ENCODE measurements at places on chromosomes 1 and 21.

GRCh38 chr1:90291431-90292216 lies 296.7 kb downstream of the ZNF326 start:
- DNase-seq = no peak

DNA sequence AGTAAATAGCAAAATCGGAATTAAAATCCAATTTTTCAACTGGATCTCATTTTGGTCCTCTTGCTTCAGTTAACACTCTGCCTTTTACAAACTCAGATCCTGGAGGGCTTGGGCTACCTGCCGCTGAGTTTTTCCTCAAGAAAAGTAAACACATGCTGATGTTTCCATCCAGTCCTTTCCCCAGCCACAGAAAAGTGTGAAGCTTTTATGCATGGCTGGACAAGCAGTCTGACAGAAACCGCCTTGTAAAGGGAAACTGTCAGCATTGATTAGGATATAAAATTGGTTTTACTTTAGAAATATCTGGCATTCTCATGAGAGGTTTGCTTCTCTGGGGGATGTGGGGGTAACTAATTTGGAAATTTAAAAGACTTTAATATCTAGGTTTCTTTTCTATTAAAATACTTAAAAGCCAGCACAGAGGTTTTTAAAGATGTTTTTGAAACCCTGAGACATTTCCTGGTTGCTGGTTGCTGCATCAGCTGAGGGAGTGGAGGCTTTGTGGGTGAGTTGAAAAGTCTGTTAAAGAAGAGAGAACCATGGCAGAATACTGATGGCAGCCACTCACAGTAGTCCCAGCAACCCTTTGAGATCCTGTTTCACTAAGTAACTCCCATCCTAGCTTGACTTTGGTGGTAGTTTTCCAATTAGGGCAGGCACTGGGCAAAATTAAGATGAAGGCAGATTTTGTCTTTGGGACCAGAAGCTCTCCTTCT lies 238.3 kb downstream of the PAPPA2 start:
- DNase-seq = no peak

DNA sequence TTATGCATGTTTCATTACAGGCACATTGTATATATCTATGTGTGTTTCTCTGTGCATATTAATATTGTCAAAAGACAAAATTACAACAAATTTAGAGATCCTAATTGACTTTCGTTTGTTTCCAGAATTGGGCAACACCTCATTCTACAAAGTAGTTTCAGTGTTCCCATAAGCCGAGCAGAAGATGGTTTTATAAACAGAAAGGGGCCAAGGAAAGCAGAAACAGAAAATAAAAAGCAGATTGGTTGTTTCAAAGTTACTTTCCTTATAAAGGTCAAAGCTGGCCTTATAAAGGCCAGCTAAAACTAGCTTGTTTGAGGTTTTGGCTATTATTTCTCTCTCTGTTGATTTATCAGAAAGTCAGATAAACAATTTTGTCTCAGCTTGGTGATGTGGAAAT lies 116.2 kb upstream of the FGGY start:
- DNase-seq = no peak

- peak; percentile 20 for DNase-seq
Measured at GRCh38 chr1:13813398-13814012, 113.5 kb downstream of the PRDM2 start.

DNA sequence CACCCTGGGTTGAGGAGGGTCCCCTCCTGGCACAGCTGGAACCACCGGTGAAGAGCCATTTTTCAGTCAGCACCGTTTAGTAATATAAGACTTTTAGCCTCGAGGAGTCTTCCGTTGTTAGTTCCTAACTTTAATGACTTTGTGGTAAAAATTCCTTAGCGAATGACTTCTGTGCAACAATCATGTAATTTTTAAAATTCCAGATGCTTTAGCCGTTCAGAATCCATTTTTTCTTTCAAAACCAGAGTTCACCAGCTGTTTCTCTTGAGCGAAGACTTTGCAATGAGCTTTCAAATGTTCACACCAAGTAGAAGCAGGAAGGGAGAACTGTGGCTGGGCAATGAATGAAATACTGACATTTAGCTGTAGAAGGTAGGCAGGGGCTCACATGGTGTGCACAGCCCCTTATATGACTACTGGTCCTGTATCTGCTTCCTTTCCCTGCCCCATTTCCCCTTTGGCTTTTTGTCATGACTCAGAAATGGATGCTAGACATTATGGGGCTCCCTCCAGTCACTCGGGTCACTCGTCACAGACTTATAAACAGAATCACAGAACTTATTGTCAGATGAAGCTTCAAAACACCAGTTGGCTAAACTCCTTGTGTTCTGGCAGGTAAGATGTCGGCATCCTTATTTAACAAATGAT lies 4.1 kb downstream of the DISC1 start:
- no peak for DNase-seq

DNA sequence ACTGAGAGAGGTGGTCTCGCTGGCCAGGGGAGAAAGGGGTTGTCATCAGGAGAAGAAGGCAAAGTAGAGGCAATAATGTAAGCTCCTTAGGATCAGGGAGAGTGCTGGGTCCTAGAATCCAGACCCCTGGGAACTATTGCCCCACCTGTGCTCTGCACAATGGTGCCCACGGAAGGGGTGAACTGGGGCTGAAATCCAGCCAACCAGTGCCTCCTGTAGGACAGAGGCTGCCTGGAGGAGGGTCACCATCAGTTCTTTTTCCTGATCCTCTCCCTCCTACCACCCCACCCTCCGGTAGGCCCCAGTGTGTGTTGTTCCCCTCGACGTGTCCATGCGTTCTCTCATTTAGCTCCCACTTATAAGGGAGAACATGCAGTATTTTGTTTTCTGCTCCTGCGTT lies 52.9 kb upstream of the ATP2B4 start:
- DNase-seq = no peak

- DNase-seq = no peak
Measured at GRCh38 chr1:25018110-25018735, 88.1 kb upstream of the RUNX3 start.

DNA sequence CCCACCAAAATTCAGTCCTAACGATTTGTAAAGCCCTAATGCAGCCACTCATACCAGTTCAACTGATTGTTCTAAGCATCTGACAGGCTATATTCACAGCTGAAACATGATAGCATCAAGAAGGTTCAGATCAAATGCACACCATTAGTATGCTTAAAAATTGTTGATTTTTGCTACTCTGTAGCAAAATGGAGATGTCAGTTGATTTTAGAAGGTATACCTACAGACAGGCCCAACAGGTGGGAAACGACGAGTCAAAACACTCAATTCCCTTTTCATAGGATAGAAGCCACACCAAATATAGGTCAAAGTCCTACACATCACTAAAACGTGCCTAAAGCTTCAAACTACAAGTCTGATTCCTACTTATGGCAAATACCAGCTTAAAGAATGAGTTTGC lies 6.7 kb downstream of the SFPQ start:
- DNase-seq = no peak

DNA sequence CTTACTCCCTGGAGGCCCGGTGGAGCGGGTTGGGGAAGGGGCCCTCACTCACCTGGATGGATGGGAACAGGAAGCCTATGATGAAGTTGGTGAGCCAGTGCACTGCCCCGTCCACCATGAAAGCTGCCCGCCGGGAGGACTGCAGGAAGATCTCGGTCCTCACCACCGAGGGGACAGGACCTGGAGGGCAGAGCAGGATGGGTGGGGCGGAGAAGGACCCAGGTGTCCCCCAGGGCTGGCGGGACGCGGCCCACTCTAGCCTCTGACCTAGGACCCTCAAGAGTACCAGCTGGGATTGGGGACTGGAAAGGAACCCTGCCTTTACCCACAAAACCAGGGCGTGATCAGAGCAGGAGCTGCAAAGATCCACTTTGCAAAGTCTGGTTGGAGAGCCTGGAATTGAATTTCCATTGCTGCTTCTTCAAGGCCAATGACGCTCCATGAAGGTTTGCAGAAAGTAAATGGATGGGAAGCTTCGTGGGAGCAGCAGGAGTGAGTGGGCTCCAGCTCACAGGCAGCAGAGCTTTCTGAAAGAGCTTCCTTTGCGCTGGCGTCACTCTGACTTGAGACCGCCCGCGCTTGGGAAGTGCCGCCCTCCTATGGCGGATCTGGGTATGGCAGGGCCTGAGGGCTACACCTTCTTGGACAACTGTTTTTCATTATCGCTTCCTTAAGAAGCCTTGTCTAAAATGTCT lies 21.4 kb downstream of the SLC2A7 start:
- DNase-seq = peak; percentile 83

DNA sequence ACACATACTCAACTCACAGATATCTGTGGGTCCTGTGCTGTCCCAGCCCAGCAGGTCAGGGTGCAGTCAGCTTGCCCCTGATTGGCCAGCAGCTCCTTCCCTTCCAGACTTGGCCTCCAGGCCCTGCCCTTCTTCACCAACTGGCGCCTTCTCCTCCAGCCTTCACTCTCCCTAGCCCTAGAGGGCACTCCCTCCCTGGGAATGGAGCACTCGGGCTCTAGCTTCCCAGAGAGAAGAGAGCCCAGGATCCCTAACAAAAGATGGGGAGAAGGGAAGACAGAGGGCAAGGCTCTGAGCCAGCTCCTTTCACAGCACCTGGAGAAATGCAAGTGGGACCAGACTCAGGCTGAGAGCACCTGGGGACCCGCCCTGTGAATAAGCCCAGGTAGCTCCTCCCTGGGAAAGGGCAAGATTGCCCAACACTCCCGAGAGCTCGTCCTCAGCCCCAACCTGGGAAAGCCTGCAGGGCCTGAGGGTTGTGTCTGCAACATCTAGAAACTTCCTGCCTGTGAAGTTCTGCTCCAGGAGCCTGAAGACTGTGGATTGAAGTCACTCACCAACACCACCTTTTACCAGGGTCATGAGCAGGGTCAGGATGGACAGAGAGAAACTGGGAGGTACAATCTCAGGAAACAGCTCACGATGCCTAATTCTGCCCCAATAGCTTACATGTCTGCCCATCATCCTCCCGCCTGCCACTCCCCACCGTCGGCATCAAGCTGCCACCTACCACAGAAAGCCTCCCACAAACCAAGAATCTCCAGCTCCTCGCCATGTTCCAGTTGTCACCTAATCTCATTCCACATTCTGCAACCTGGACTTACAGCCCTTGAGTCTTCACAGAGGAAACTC lies at the start of gene PGLYRP4:
TSS of gene PGLYRP4 (minus strand) at position 331 of the 852 bp plus-strand sequence. CDS start 909 bp downstream, outside the sequence.
- DNase-seq = no peak

DNA sequence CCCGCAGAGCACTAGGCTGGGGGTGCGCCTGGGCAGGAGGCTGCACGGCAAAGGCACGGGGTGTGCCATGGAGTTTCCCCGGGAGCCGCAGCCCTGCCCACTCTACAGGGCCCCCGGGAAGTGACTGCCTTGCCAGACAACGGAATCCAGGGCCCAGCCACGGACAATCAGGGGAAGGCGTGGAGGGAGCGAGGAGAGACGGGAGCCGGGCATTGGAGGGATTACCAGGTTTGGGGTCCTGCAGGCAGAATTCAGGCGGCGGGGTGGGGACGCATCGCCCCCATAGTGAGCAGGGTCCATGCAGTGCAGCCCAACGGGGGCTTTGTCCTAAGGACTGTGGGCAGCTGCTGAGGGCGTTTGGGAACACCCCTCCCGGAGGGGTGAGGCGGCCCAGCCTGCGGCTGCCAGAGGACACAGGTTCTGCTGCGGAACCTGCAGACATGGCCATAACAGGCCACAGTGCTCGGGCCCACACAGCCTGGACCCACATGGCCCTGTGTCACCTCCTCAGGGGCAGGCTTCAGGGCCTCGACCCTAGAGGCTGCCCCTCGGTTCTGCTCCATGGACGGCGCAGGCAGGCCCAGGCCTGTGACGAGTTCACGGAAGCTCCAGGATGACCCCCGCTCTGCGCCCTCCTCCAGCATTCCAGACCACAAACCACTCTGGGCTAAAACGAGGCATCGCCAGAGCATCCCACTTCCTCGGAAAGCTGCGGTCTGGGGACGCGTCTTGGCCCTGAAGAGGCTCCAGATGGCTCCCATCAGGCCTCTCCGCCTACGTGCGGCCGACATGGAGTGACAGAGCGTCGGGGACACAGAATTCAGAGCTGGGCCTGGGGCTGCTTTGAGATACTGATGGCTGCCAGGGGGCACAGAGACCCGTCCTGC lies 54.5 kb downstream of the COL6A1 start:
- no peak for DNase-seq

GRCh38 chr1:3919706-3920105 lies 19.6 kb upstream of the C1orf174 start:
- DNase-seq = no peak

GRCh38 chr1:163866564-163866963 lies 544.8 kb downstream of the NUF2 start:
- no peak for DNase-seq

DNA sequence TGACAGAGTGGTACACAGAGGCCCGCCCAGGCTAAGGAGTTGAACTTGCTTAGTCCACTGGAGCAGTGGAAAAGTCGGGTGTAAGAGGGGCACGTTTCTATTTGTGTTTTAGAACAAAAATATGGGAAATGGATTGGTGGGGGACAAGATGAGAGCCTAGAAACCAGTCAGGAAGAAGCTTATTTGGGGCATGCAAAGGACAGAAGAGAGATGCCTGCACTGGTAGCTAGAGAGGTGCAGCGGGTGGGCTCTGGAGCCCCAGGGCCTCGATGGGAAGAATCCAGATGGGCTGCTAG lies 1.2 kb upstream of the LIN9 start:
- DNase-seq = no peak

- DNase-seq = no peak
Measured at GRCh38 chr1:158654086-158654485, 32.4 kb downstream of the SPTA1 start.

DNA sequence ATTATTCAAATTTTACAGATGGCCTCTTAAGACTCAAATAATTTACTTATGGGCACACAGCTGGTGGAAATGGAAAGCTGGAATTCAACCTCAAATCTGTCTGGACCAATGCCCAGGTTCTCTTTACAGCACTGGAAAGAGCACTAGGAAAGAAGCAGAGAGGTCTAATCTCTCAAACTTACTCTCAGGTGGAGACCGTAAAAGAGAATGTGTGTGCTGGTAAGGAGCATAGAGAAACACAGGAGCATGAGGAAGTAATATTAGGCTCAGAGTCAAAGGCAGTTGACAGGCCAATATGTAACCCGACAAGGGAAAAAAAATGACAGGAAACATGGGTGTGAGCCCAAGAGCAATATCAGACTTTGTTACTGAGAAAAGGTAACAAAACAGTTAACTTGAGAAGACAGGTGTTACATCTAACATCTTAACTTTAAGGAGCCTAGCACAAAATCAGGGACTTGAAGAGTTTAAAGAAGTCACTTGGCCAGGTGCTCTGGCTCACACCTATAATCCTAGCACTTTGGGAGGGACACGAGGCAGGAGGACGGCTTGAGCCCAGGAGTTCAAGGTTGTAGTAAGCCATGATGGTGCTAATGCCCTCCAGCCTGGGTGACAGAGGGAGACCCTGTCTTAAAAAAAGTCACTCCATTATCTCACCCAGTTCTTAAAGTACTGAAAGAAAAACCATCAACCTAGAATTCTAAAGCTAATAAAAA lies 20.7 kb downstream of the PPP1R15B start:
- no peak for DNase-seq

- no peak for DNase-seq
Measured at GRCh38 chr1:47782414-47783166, 214.6 kb downstream of the TRABD2B start.

DNA sequence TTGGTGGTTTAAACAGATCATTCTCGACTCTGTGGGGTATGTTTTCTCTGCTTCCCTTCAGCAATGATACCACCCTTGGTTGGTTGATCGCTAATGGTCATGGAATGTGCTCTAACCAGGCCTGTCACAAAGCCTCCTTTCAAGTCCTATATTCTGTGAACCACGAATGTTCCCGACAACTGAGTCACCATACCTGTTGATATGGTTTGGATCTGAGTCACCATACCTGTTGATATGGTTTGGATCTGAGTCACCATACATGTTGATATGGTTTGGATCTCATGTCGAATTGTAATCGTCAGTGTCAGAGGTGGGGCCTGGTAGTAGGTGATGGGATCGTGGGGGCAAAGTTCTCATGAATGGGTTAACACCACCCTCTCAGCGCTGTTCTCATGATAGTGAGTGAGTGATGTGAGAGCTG lies 10.2 kb upstream of the CAMK2N1 start:
- no peak for DNase-seq

GRCh38 chr1:210003501-210003900 lies 65.5 kb downstream of the SYT14 start:
- no peak for DNase-seq

Data from Ammon's horn (tissue), 1 donor.